ENCODE measurements at places on chromosomes 13 and 19. TPM values are rescaled to one million over a fixed set of nuclear protein-coding genes. Genes with fewer than 3 reads are reported as not detected.

Gene IGFL4
- total RNA-seq, result not detected

Gene LCP1
- 177 TPM for total RNA-seq

Gene PRR22
- total RNA-seq, result 6.8 TPM

Gene ADAMTS10
- total RNA-seq, result 48.1 TPM

Gene ALOX5AP
- 20.6 TPM for total RNA-seq

Gene MBD3L3
- total RNA-seq, result 1.5 TPM

Gene ZNF534
- total RNA-seq, result 0.09 TPM

Gene CLIP3
- 31.2 TPM for total RNA-seq

Gene CEACAM8
- total RNA-seq, result not detected

Gene FBN3
- total RNA-seq, result 3.1 TPM

Gene NLRP7
- 7.6 TPM for total RNA-seq

Gene CEACAM21
- 1.5 TPM for total RNA-seq

Gene LIM2
- not detected for total RNA-seq

Gene PRX
- 10.7 TPM for total RNA-seq

Gene CACNG7
- total RNA-seq, result not detected

Gene GGN
- total RNA-seq, result 7.4 TPM

Gene TFPT
- 52.0 TPM for total RNA-seq

Gene LILRA1
- 1.7 TPM for total RNA-seq

Gene KLF16
- 8.4 TPM for total RNA-seq

Gene NUDT19
- total RNA-seq, result 22.4 TPM

Gene WDR87
- 2.0 TPM for total RNA-seq

Gene FREM2
- 5.9 TPM for total RNA-seq

Gene CEBPA
- 25.2 TPM for total RNA-seq

Gene KIR2DL1
- total RNA-seq, result not detected

Gene SIGLEC8
- total RNA-seq, result 3.0 TPM

Gene CYP2A7
- total RNA-seq, result not detected
